ENCODE measurements at places on chromosomes 3 and 15.

GRCh38 chr15:78989701-78990240 is 44.9 kb upstream of the CTSH start:
- DNase-seq: no peak

DNA sequence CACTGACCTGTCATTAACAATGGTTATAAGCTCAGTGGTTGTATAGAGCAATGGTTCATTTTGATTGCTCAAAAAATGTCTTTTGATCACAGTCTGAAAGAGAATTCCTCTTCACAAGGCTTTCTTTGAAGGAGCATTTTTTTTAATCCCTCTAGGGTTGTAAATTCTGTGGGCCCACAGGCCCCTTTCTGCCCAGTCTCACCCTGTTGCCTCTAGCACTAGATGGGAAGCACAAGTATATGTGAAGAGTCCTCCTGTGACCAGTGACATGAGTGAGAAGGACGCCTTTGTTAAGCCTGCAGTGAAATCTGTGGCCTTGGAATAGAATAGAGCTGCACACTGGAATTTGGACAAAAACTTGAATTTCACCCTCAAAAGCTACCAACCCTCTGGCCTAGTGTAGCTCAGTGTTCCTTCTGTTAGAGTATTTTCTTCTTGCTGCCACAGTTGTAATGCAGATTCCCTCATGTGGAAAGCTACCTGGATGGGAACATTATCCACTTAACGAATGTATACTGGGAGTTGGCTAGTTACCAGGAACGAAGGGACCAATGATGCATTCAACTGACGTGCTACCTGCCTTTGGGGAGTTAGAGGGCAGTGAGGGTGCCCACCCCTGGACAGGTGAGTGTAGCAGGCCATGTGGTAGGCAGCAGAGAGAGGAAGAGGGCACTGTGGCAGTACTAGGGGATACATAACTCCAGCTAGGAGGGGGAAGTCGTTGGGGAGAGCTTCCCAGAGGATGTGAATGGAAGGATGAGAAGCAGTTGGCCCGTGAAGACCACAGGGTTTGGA is 28.3 kb upstream of the RYR3 start:
- DNase-seq: no peak

- no peak for DNase-seq
Observed at GRCh38 chr15:76898102-76898501, 7.0 kb downstream of the SCAPER start.

- no peak for DNase-seq
Observed at GRCh38 chr3:111301238-111301798, 229.7 kb downstream of the NECTIN3 start.

DNA sequence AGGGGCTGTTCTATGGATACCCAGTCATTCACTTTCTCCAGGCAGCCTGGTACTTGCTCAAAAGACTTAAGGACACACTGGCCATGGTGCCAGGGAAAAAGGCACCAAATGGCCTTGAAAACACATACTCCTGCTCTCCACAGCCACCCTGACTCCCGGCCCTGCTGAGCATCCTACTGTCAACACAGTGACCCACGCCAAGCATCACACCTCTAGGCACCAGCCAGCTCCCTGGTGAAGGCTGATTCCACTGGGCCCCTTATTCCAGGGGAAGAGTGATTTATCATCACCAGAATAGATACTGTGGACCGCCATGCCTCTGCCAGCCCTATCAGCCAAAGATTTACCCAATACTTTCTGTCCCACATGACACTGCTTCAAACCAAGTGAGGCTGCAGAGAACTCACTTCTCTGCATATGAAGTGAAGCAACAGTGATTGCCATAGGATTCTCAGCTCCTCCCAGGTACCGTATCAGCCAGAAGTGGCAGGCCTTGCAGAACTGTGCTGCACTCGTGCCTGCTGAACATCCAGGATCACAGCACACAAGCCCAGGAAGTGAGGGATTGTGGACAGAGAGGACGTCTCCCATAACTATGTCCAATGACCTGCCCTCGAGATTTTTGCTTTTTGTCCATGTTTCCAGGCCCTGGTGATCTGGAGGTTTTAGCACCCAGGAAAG is 63.7 kb downstream of the WHAMM start:
- no peak for DNase-seq

DNA sequence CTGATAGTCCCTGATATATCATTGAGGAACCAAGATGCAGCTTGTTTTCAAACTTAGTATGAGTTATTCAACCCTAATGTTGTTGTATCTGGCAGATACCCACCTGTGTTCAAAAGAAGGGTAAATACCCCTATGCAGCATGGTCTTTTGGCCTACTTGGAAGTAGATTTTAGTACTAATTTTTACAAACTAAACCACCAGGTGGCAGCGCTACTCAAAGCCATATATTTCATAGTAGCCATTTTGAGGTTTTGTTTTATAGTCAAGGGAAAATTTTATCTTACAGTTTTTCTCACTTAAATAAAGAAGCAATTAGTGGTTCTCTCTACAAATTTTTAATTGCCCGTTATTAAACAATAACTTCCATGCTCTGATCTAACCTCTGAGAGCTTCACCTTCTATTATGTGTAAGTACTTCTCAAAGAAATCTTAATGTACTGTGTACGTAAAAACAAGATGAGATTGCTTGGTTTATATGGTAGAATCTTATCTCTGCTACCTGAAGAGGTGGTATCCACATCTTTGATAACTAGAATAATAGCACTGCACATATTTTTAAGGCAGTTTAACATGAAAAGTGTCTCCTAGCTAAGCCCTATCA is 31.5 kb upstream of the MLF1 start:
- no peak for DNase-seq
